GM06990 (cell line): ENCODE measurements at places on chromosomes 4 and X.

GRCh38 chr4:9931146-9931545 is 90.2 kb downstream of the SLC2A9 start:
- DNase-seq = no peak

DNA sequence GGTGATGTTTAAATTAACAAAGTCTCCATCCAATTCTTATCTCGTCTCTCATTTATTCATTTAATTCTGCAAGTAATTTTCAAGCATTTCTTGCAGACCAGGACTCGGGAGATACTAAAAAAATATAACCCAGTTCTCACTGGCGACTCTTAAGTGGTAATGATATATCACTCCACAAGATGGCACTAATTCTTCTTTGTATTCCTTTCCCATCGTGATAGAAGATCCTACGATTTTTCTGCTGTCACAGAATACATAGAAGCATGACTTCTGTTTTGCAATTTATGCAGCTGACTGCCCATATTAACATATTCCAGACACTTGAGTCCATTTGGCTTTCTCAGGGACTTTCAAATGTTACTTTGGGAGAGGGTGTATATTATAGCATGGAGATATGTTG is 64.0 kb upstream of the FGF13 start:
- no peak for DNase-seq

DNA sequence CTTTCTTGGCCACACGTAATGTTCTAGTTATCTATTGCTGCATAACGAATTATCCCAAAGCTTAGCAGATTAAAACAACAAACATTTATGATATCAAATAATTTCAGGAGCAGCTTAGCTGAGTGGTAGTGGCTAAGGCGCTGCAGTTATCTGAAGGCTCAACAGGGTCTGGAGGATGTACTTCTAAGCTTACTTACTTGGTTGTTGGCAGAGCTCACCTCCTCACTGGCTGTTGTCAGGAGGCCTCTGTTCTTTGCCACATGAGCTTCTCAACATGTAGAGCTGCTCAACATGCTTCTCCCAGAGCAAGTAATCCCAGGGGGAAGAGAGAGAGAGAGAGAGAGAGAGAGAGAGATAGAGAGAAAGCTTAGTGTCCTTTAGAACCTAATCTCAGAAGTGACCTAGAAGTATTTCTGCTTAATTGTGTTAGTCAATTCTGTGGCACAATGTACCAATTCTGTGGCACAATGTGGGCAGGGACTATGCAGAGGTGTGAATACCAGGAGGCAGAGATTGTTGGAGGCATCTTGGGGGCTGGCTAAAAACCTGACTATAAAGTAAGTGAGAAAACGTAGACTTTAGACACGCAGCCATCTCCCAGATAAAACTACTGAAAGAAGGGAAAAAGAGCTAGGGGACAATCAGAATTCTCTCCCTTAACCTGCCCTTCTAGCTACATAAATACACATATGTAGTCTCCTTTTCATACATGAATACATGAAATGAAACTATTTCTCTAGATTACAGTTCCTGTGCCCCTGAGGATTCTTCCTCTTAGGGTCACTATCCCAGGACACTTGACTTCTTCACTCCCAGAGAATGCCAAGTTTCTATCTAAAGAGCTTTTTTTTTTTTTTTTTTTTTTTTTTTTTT is 40.2 kb downstream of the HOPX start:
- DNase-seq = no peak

- DNase-seq = no peak
Observed at GRCh38 chrX:1807301-1807731, 192.5 kb downstream of the ASMT start.

DNA sequence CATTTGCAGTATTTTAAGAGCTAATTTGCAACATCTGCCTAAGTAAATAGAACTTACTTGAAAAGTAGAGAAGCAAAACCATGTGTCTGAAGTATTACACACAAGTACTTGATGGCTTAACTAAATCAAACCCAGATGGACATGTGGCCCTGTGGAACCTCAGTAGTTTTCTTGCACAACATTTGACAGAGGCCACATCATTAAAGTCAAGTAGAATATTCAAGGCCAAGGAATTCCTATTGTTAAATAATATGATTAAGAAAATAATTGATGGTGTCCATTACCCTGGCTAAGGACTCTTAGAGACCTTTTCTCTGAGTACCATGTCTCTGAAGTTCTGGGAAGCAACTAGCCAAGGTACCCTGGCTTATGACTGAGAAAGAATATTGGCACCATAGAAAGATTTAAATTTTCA is 135.4 kb upstream of the OTUD4 start:
- no peak for DNase-seq

DNA sequence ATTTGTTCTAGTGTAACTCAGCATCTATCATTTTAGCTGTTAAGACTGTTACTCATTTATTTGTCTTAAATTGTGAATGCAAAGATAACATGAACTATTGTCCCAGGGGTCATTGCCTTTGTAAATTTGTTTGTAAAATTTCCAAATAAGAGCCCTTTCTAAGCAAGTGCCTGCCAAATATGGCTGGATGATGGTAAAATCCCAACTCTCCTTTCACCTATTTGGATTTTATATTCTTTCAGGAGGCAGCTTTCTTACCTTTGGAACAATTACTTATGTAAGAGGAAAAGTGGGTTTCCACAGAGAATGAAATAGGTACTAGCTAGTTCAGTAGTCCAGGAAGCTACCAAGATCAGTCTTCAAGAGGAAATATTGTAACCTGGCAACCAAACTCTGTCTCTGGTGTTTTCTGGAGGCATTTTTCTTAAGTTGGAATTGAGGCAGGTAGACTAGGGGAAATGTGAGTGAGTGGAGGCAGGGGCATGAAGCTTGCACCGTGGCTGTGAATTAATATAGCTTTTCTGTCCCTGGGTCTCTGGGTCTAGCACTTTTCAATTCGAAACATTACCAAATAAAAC is 363.0 kb upstream of the ZCCHC13 start:
- no peak for DNase-seq

DNA sequence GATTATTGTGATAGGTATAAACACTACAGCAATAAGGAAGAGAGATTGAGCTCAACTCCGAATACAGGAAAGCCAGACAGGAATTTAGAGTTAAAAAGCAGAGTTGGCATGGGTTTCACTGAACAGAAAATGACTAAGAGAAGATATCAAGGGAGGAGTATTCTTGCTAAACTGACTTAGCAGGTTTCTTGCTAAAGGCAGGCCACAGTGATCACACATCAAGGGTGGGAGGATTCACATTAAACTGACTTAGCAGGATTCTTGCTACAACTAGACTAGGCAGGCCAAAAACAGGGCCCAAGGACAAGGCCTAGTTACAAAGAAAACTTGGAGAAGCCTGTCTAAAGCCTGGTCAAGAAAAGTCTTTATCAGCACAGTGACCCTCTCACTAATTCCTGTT is 195.1 kb downstream of the MAGEB5 start:
- DNase-seq = no peak

DNA sequence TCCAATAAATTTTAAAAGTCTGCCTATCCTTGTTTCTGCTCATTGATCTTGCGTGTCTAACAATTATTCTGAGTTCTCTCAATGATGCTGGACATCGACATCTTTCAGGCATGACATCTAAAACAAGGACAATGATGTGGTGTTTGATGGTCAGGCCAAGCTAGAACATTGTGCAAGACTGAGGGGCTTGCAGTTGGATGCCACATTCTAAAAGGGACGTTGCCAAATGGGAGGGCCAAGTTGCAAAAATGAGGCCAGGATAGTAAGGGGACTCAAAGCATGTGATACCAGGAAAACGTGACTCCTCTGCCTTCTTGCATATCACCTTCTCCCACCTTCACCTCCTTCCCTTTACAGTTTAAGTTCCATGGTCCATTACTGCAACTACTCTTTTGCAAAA is 29.4 kb upstream of the NSUN7 start:
- no peak for DNase-seq

GRCh38 chr4:163590103-163590502 is 95.6 kb downstream of the TMA16 start:
- no peak for DNase-seq

DNA sequence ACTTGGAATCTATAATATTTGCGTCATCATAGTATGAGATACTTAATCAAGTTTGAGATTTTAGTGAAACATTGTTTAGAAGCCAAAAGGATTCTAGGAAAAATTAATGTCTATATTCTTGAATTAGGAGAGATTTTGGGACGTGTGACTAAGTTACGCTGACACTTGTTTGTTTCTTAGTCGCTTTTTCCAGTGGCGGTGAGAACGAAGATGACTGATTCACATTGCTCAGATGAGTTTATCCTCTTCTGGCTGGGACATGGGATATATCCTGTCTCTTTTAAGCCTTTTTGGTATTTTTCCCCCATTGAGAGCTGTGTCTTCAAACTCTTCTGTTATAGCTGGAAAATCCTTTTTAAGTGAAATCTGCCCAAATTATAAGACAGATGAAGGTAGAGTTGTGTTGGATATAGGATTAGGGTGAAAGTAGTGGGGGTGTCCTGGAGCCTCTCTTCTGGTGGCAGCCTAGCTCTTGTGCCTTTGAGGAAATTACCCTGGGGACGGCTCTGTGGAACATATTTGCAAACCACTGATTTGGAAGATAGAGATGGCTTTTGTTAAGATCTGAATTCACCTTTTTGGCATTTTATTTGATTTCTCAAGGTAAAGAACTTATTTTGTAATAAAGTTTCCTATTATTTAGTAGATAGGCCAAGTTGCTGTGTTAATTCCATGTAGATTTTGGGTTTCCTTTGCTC is 49.7 kb downstream of the HTT start:
- no peak for DNase-seq

GRCh38 chrX:136032370-136032769 is 47.1 kb downstream of the SLC9A6 start:
- no peak for DNase-seq

DNA sequence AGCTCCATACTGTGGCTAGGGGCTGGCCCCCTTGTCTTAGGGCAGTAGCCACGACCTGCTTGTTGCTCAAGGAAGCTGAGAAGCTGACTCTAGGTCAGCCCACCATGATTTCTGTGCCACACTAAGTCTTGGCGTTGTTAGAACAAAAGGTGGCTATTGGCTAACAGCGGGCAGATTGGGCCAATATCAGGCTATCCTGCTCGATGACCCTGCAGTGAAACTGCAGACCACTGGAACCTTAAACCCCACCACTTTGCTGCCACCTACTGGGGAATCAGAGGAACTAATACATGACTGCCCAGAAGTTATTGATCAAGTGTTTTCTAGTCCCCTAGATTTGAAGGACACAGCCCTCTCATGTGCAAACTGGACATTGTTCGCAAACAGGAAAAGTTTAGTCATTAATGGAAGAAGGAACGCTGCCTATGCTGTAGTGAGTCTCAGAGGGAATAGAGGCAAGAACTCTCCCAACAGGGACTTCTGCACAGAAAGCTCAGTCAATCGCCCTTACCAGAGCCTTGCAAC is 17.0 kb upstream of the PAPSS1 start:
- no peak for DNase-seq
